ENCODE measurements at places on chromosomes 16 and 17. TPM values are rescaled to one million over a fixed set of nuclear protein-coding genes. Genes with fewer than 3 reads are reported as not detected.

Gene SPNS3
- 0.06 TPM for total RNA-seq

Gene DRC3
- total RNA-seq = 2.2 TPM

Gene COIL
- total RNA-seq = 17.0 TPM

Gene HLF
- total RNA-seq = 0.23 TPM

Data from A549 treated with CORT108297 at 1 μM for 4 hours (cell line).